ENCODE measurements at places on chromosomes 3 and 15.

DNA sequence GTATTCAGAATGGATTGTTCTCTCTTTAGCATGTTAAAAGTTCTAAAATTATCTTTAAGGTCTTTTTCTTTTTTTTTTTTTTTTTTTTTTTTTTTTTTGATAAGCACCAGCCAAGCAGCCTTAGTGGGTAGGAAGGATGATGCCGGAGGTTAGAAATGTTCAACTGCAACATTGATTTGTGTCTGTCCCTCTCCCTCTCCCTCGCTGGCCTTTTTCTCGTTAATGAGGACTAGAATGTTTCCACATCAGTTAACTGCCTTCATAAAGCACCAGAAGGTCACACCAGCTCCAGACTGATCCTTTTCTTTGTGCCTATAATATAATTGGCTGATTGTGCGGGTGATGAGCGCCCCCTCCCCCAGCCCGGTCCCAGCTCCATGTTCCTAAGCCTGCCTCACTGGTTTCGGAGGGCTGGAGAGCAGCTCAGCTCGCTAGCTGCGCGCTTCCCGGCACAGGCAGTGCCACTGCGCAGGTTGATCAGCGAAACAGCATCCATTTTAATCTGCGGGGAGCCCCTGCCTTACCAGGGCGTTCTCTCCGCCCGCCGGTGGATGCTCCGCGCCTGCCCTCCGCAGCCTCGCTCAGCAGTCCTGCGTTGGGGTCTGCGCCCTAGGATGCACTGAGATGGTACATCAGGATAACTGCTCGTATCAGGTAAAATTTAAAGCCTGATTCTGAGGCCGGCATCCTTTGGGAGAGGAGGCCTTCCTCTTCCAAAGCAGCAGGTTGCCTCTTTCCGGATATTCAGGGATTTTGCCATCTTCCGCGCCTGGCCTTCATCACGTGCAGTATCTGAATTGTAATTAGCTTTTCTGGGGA lies 148.9 kb upstream of the IL12A start:
- no peak for DNase-seq

GRCh38 chr3:38643090-38643489 lies 6.4 kb downstream of the SCN5A start:
- no peak for DNase-seq

DNA sequence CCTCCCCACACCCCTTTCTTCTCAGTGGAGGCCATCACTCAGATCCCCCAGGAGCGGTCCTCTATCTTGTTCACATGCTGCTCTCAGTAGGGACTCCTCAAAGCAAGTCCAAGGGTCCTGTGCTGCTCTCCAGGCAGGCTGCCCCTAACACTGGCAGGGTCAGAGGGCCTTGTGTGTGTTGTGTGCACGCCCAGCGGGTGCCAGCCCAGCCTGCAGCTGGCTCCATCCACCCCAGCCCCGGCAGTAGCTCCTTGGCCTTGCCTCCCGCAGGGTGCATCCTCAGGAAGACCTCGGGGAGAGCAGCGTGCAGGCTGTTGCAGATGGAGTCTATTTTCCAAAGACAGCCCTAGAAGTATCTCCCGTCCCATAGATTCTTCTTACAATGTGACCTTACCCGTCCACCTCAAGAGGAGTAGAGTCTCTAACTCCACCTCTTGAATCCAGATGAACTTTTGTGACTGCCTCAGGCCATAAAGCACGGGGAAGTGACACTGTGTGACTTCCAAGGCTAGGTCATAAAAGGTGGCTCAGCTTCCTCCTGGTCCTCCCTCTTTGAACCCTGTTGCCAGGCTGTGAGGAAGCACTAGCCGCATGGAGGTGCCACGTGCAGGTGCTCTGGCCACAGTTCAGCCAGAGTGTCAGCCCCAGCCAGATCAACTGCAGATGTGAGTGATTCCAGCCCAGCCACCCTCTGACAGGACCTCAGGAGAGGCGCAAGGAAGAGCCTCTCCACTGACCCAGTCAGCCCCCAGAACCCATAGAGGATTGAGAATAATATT lies 531.6 kb downstream of the SHQ1 start:
- no peak for DNase-seq

- no peak for DNase-seq
These were observed 102.9 kb upstream of the KCNAB1 start for GRCh38 chr3:156017352-156018030.

- DNase-seq, result no peak
These were observed 16.3 kb downstream of the GXYLT2 start for GRCh38 chr3:72904163-72904562.

Measured in activated CD4-positive, alpha-beta T cell treated with anti-CD3 and anti-CD28 coated beads, Interleukin-2, amount 50 U/mL, for 16 hours (primary cell).